NCI-H2029 treated with DMSO at 0.1 percent for 48 hours (cell line): ENCODE measurements at places on chromosomes 6 and 20.

- no peak for DNase-seq
These were observed 171.1 kb upstream of the SPTLC3 start for GRCh38 chr20:12837646-12838045.

DNA sequence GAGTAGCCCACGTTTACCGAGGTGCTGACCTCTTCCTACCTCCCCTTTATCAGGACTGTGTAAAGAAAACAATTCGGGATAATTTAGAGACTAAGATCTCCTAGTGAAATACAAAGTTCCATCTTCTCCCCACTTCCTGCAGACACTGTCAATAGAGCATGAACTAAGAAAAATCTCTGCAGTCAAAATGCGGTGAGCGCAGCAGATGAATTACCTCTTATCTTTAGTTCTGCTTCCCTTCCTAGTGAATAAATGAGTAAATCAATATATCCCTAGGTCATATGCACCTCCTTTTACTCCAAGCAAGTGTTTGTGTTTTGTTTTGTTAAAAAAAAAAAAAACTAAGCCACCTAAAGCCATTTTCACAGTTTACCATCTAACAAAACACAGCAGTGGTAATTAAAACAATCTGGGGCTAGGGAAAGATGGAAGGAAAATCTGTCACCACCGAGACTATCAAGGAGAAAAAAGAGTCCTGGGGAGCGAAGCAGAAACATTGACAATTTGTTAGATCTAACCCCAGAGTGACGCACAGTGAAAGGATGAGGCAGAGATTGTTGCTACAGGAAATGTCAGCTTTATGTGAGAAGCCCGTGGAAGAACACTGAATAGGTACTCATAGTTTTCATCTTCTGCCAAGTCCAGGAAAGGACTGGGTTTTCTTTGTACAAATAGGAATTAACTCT is 159.4 kb upstream of the SPTLC3 start:
- no peak for DNase-seq

GRCh38 chr6:16967470-16967817 is 134.4 kb upstream of the STMND1 start:
- no peak for DNase-seq

DNA sequence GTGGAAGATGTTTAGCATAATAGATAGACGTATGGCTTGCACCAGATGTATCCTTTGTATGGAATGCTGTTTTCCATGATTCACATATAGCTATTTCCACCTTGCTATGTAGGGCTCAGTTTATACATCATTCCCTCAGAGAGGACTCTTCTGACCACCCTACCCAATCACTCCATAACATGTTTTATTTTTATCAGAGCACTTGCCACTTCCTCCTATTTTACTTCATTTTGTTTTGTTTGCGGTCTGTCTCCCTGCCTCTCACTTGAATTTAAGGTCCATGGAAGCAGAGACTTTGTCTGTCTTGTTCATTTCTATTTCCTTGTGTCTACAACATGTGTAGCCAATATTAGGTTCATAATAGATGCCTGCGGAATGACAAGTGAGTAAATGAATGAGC is 266.9 kb upstream of the CITED2 start:
- no peak for DNase-seq

DNA sequence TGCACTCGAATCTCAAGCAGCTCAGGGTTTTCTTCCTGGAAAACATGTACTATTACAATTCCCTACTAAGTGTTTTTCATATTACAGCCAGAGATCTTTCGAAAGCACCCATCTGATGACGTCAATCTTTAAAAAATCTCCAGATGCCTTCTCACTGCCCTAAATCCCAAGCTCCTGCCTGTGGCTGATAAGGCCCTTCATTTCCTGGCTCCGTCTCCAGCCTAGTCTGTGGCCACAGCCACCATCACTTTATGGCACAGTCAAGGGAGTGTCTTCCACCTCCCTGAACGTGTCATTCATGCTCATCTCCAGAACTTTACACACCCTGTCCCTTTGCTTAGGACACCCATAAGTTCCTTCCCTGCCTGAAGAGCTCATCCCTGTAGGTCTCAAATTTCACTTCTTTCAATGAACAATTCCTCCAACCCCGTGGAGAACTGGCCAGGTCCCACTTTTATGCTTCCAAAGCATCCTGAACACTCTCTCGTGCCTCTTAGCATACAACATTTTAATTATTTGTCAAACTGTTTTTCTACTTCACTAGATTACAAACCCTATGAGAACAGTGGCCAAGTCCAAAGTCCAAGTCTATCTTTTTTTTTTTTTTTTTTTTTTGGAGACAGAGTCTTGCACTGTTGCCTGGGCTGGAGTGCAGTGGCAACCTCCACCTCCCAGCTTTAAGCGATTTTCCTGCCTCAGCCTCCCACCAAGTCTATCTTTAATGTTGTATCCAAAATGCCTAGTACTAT is 106.1 kb upstream of the AGPAT4 start:
- DNase-seq: no peak

DNA sequence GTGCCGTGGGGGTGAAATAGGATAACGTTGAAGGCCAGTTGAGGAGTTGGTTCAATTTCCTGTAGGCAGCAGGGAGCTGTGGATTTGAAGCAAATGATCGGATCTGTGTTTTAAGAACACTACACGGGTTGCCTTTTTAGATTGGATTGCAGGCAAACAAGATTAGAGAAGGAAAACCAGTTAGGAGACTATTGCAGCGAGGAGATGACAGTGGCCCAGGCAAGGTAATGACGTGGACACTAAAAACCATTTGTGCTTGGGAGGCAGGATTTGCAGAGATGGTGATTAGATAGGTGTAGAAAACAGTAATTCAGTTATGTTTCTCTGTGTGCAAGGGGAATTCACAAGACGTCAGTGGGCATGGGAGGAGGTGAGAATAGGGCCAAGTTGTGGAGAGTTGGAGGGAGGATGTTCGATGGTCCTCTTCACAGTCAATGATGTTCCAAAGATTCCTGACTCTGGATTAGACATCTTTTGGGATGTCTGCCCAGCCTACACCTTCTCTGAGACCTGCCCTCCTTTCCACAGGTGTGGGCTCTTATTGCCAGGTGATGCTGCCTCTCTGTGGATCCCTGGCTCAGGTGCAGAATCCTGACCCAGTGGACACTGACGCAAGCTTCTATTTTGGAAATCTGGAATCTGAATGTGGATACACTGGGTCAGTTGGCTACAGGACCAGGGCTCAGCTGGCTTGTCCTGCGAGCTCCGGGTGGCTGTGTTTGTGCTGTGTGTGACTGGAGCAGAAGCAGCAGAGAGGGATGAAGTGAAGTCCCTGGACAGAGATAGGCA is 54.2 kb downstream of the TFAP2C start:
- DNase-seq: no peak

GRCh38 chr6:163992056-163992455 is 577.5 kb downstream of the QKI start:
- no peak for DNase-seq

DNA sequence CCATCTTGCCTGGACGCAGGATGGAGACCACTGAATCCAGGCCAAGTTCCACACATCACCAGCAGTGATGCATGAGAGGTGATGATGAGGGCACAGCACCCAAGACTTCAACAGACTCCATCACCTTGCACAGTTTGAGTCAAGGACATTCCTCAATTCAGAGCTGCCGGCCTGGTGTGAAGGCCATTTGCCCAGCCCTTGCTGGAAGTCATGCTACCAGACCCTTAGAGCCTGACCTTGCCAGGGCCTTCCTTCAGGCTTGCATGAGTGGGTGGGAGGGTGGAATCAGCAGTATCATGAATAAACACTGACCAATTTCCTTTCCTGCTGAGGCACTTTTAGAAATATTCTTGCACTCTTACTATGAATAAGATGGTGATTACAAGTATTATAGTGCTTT is 130.2 kb upstream of the SSTR4 start:
- DNase-seq: no peak

DNA sequence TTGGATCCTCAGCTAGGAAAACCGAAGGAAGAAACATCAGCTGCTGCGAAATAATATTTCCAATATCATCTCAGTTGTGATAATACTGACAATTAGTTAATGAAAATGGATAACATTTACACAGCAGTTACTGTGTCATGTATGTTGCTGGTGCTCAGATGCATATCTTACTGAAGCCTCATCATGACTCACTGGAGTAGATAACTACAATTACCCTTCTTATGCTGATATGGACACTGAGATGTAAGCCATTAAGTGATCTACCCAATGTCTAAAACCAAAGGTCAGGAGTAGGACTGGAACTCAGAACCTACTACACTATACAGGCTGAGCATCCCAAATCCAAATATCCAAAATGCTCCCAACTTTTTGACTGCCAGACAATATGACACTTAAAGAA is 54.7 kb upstream of the LYRM2 start:
- no peak for DNase-seq

DNA sequence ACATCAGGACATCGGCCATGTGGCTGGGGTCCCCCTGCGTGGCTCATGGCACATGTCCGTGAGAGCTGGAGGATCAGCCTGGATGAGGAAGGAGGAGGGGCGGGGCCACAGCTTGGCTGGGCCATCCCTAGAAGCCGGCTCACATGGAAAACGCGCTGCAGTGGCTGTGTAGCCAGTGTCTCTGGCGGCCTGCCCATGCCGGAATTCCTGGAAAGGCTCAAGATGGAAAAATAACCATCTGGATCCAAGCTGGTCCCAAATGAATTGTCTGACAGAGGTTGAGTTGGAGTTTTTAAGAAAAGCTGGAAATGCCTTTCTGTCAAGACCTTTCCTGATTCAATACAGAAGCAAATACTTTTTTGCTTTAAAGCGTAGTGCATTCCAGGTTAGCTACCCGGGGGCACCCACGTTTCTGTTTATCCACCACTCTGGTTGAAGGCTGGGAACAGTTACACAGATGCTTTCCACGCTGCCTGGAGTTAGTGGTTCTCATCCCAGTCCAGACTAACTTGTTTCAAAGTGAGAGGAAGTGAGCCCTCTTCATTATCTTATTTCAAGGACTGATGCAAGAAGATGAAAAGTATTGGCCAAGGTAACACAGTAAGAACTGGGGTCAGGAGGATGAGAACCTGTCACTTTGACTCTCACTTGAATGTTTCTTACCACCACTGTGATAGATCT is 99.0 kb downstream of the GMPR start:
- no peak for DNase-seq

- no peak for DNase-seq
These were observed 848 bp downstream of the DACT2 start for GRCh38 chr6:168318579-168319278.

DNA sequence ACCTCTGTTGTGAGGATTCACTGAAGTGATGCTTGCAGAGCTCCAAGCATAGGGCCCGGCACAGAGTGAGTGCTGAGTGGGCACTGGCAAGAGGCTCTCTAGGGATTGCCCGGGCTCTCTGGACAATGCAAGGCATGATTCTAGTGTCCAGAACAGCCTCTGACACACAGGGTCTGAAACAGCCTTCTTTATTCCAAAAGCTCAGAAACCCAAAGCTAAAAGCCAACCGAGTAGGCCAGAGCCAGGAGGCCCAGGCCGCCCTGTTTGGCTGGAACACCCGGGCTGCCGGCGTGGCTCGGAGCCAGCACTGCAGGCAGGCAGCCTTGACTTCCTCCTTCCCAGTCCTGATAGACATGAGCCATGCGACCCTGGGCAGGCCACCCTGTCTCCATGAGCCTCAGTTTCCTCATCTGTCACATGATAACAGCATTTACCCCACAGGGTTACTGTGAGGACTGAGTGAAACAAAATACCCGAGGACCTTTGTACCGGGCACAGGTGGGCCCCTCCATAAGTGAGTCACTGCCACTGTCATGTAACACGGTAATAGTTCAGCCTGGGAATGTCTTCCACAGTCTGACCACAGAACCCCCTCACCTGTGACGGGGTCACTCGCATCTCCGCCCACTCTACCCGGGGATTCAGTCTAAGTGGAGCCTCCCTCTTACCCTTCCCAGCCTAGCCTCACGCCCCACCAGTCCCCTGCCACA is 51.5 kb downstream of the PTPRT start:
- DNase-seq: no peak

- peak; percentile 38 for DNase-seq
These were observed 69.1 kb upstream of the PBOV1 start for GRCh38 chr6:138287144-138287955.

DNA sequence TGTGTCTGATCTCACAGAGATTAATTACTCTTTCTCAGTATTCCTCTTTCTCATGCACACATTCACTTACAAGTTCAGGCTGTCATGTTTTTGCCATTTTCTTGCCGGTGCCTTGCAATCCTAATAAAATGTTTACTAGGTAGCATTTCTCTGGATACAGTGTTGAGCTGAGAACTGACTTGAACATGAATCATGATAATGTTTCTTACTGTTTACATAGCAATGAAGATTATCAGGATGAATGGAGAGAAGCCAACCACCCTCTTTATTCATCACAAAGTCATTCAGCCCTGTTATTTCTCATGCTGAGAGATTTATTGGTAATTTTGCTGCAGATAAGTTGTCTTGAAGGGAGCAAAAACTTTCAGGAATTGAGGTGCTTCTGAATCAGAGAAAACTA is 185.5 kb upstream of the ECI2 start:
- DNase-seq: peak; percentile 13

DNA sequence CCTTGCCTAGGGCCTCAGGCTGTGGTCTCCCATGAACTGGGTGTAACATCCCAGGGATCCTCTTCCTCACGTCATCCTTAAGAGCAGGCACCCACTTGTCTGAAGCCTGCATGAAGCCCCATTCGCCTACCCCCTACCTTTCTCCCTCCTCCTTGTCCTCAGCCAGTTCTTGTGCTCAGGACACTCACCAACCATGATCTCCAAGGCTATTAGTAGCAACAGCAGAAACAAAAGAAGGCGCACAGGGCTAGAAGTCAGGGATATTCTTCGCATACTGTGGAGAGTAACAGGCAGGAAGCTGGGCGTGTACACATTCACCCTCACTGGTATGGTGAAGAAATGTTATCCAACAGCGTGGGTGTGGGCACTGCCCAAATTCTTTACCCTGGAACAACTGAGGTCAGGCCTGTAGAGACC is 7.3 kb downstream of the RAET1E start:
- no peak for DNase-seq

DNA sequence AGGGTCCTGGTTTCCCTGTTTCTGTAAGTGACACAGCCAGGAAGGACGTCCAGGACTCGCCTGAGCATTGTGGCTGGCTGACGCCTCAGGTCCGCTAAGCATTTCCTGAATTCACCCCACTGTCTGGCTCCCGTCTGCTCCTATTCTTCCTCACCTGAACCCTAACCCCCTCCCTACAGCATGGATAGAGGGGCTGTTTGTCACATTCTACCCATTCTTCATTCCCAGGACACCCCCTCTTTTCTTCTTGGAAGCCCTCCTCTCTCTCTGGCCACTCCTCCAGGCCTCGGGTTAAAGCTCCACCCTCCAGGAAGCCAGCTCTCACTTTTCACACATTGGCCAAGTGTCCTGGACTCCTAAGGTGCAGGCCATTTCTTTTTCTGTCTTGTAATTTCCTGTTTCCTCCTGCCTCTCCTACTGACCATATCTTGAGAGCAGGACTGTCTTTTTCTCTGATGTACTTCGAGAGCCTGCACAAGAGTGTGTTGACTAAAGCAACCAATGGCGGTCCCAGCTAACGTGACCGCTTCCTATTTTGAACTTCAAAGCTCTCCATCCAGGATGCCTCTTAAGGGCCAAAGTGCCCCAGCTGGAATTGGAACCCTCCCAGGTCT is 24.2 kb upstream of the MYMX start:
- DNase-seq: peak; percentile 1

GRCh38 chr6:13141387-13141786 is 186.9 kb downstream of the TBC1D7 start:
- no peak for DNase-seq
